ENCODE measurements at places on chromosomes 1 and 21.

GRCh38 chr21:46160907-46161632 is 5.7 kb upstream of the FTCD start:
- no peak for DNase-seq

GRCh38 chr1:194816859-194817258 is 1630.4 kb upstream of the B3GALT2 start:
- DNase-seq = no peak

- DNase-seq = no peak
Measured at GRCh38 chr1:97816927-97817326, 103.9 kb downstream of the DPYD start.

- DNase-seq = no peak
Measured at GRCh38 chr1:184002071-184002470, 35.5 kb downstream of the COLGALT2 start.

DNA sequence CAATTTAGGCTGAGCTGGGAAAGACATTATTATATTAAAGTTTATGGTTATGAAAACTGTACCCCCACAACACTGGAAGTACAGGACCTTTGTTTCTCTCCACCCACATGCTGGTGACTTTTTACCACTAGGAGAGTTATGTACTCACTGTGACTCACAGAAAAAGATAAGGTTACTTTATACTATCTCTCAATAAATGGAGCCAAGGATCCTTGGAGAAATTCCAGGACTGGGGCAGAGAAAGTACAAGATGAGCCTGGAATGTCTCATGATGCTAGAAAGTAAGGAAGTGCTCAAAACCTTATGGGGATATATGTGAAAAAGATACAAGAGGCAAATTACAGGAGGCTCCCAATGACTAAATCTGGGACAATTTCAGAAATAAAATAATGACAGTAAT is 63.9 kb upstream of the C1orf105 start:
- no peak for DNase-seq

DNA sequence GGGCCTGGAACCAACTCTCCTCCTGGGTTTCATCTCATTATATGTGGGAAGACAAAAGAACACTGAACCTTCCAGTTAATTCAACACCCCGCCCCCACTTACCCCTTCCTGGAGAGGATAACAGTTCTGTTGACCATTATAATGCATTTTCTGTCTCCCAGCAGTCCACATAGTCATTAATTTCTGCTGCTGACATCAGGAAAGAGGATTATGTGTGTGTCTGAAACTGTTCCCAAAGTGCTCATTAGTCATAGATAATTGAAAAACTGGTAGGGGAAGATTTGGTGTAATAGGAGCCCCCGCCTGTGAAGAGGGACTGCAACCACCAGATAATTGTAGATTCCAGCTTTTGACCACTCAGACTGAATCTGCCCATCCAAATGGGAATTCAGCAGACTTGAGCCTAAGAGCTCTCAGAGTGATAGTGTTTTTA is 208.7 kb downstream of the FGGY start:
- no peak for DNase-seq

DNA sequence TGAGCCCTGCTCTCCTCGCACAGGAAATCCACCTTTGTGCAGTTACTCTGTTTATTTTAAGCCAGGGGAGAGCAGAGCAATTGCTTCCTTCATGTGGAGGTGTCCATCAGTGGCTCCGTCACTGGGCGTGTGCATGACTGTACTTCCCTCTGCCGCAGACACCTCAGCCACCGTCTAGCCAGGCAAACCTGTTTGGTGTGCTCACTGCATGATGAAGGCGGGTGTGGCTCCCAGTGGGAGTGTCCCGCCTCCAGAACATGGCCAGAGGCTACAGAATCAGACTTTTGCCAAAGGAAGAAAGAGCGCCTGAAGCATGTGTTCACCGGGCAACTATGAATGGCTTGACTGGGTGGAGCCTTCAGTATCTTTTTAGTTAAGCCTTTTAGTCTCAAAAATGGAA is 26.1 kb upstream of the LAMC2 start:
- DNase-seq = no peak

DNA sequence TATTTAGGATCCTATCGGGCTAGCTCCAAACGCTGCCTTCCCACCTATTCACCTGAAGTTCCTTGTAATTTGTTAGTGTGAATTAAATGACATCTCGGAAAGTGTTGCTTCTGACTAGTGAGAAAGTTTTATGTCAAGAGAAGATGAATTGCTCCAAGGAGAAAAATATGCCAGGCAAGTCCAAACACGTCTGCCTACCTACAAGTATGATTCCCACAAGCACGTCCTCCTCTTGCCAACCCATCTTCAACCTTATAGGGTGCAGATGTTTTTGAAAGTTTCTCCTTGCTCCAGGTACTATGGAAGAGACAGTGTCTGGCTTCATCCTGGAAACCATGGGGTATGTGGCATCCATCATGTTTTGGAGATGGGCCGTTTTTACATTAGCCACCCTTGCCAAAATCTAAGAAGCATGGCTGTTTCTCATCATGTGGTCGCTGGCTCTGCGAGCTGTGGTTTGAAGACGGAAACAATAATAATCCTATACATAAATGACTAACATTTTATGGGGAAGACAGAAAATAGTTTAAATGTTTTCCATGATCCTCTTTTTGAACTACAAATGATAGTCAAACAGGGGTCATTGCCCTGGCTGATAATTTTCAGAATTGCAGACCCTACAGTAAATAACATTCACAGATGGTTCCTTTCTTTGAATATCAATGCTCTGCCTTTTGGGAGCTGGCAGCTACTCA is 505.8 kb downstream of the SMYD3 start:
- DNase-seq = no peak

DNA sequence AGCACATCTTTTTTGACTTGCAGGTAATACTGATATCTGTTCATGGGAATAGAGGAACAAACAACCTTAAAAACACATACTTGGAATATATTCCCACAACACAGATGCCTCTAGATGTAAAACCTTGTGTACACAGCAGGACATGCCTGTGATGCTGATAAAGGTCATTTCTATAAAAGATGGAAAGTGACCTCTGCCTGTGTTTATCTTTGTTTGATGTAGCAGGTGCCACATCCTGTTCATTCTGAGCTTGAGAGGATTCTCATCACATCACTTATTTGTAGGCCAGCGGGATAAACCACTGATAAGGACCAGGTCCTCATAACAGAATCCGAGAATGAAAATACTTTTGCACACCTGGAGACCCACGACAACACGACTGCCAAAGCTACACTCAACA is 133.7 kb downstream of the SMYD2 start:
- no peak for DNase-seq

- DNase-seq = no peak
Measured at GRCh38 chr1:116537898-116538297, 32.9 kb downstream of the CD58 start.

DNA sequence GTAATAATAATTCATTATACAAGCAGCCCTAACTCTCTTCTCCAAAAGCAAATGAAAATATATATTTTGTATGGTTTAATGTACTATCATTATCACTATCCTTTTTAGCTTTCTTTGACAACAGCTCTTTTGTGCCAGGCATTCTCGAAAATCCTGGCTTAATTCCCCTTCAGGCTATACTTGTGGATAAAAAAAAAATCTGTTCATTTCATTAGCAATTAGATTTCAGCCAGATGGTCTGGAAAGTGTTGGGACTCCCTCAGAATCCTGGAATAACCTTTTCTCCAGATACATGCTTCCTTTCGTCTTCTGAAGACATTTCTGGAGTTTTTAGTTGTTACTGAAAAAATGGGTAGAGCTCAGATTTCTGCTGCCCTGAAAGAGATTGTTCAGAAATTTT is 83.4 kb upstream of the PLPPR4 start:
- DNase-seq = no peak

- no peak for DNase-seq
Measured at GRCh38 chr1:28577738-28578536, 14.1 kb upstream of the RAB42 start.

- DNase-seq = no peak
Measured at GRCh38 chr1:22876359-22877111, 96.1 kb downstream of the LACTBL1 start.

DNA sequence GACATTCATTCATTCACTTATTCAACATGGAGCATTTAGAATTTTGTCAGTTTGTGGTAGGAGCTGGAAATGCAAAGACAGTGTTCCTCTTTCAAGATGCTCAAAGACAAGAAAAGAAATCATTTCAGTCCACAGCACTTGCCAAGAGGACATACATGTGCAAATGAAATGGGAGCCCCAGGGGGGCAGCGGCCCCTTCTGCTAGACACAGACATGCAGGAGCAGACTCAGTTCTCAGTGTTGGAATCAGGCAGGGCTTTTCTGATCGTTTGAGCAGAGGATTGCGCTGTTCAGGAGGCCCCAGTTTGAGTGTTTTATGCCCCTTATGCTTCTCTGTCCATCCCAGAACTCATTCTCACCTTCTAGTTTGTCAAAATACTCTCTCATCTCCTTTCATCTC is 35.6 kb upstream of the VASH2 start:
- no peak for DNase-seq

DNA sequence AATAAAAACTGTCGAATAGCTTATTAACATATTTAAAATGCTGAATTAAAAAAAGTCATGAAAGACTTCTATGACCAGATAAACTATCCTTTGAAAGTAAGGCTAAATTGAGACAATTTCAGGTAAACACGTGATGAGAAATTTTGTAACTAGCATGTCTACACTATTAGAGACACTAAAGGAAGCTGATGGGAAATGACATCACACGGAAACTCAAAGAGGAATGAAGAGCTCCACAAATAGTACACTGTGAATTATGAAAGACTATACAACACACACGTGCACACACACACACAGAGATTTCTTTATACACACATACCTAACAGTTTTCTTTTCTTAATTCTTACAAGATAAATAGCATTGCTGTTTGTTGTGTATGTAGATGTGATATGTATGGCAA is 70.9 kb upstream of the PLA2G4A start:
- DNase-seq = no peak

- no peak for DNase-seq
Measured at GRCh38 chr21:15293240-15293639, 228.4 kb upstream of the NRIP1 start.

GRCh38 chr1:213019450-213019849 is 3.8 kb upstream of the ANGEL2 start:
- no peak for DNase-seq

GRCh38 chr1:109784551-109785252 is 21.0 kb upstream of the EPS8L3 start:
- no peak for DNase-seq

DNA sequence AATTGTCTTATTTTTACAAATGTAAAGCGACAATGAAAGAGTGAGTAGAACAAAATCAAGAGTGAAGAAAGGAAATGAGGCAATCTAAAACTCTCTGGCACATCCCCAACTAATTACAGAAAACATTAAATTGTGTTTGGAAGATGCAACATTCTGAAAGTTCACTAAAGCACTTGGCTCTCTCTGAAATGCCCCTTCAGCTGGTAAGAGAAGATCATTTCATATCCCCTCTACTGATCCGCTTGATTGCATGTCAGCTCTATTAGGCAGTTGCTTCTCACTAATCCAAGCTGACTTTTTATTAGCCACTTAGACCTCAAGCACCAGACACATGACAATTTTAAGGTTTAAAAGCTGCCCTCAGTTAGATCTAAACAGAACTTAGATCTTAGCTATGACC is 262.8 kb upstream of the PRMT6 start:
- no peak for DNase-seq

DNA sequence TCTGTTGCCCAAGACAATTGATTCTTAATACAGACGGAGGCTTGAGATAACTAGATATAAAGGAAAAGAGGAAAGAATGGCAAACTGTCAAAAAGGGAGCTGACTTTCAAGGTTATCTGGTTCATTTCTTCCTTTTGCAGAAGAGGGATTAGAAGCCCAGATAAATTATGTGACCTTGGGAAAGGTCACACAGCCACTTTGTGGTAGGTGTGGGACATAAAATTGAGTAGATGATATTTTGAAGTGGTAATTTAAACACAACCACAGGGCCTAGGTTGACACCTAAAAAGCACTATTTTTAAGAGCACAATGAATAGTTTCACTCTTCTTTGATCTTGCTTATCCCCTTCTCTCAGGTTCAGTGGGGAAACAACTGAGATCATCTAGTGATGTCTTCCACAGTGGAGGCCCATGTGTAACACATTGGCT is 16.9 kb upstream of the KIAA0040 start:
- no peak for DNase-seq

- DNase-seq = no peak
Measured at GRCh38 chr1:182431278-182431677, 18.7 kb upstream of the RGSL1 start.

DNA sequence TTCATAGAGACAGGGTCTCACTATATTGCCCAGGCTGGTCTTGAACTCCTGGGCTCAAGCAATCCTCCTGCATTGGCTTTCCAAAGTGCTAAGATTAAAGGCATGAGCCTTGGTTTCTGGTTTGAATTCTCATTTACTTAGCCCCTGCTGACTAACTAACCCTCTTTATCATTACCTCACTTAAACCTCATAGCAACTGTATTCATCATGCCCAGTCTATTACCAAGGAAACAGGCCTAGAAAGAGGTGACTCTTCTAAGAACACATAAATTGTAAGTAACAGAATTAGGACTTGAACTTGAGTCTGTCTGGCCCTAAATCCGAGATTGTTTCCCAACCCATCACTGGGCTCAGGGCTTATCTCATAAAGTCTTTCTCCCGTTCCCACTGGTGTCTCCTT is 44.2 kb downstream of the TMEM53 start:
- no peak for DNase-seq

DNA sequence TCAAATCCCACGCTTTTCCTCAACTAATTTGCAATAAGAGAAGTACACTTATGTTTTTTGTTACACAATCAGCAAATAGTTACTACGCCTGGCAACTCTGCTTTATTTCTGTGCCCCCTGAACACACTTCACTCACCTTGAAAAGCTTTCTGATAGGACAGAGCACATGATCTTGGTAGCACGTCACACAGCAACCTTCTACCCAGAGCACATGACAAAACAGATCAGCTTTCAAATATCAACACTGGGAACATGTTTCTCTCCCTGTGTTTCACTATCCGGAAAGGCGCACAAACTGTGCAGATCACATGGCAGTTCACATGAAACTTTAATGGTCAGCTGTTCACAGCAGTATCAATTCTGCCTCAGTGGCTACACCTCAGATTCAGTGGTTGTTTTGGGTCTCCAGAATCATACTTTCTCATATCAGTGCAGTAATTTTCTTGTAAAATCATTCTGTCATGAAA is 2.2 kb downstream of the SLC19A2 start:
- no peak for DNase-seq

GRCh38 chr1:243477731-243478290 is 222.0 kb downstream of the SDCCAG8 start:
- no peak for DNase-seq

GRCh38 chr21:31845151-31845729 is 27.6 kb upstream of the HUNK start:
- no peak for DNase-seq

- no peak for DNase-seq
Measured at GRCh38 chr1:36217670-36218069, 6.6 kb upstream of the THRAP3 start.

- no peak for DNase-seq
Measured at GRCh38 chr1:55244476-55245099, 29.4 kb upstream of the USP24 start.

- no peak for DNase-seq
Measured at GRCh38 chr21:33989440-33989839, 73.8 kb upstream of the ATP5PO start.
